ENCODE measurements at places on chromosomes 2 and 18. TPM values are rescaled to one million over a fixed set of nuclear protein-coding genes. Genes with fewer than 3 reads are reported as not detected.

MEP1B gene
- not detected for polyA plus RNA-seq

PDCD1 gene
- not detected for polyA plus RNA-seq

LAMA3 gene
- polyA plus RNA-seq = 3.4 TPM

EVX2 gene
- not detected for polyA plus RNA-seq

PNKD gene
- polyA plus RNA-seq = 108 TPM

HNRNPA3 gene
- polyA plus RNA-seq = 139 TPM

FAM168B gene
- polyA plus RNA-seq = 35.8 TPM

FKBP1B gene
- 24.8 TPM for polyA plus RNA-seq

All from aorta (tissue), 5 donors.